ENCODE measurements at places on chromosomes 4 and X.

DNA sequence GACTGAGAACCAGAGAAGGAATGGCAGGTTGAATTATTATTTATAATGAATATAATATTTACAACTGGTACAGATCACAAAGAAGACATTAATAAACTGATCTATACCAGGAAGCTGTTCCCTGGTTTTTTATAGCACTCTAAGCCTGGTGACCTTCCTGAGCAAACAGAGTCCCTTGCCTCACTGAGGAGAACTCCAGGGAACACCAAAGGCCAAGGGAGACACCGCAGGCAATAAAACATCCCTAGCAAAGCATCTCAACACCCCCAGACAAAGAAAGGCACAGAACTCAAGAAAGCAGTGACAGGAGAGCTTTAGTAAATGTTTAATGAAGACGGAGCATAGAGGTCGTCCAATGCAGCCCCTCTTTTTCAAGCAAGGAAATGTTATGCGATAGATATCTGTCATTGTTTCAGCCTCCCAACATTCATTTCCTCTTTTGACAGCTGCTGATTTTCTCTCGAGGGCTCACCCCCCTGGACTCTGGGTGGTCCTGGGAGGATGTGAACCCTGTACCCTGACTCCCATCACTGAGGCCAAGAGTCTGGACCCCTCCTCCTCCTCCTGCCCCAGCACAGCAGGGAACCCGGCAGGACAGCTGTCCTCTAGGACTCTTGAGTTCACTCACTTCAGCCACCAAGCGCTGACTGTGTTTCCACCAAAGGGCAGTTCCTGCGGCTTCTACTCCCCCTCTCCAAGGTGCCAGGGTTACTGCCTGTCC lies 342.5 kb upstream of the GATB start:
- DNase-seq = no peak

DNA sequence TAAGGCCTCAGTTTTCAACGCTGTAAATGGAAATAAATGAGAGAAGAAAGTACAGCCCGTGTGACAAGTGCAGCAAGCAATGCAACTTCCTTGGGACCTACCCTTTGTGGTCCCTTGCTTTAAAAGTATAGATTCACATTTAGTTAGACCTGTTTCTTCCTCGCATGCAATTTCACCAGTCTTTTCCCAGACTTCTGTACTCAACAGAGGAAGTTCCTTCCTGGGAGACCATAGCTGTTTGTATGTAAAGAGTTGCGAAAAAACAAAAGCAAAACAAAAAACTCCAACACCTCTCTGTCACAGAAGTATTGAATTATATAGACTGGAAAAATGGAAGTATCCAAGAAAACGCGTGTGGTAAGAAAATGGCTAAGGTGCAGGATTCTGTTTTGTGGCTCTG lies 1.1 kb upstream of the IRF2 start:
- no peak for DNase-seq

DNA sequence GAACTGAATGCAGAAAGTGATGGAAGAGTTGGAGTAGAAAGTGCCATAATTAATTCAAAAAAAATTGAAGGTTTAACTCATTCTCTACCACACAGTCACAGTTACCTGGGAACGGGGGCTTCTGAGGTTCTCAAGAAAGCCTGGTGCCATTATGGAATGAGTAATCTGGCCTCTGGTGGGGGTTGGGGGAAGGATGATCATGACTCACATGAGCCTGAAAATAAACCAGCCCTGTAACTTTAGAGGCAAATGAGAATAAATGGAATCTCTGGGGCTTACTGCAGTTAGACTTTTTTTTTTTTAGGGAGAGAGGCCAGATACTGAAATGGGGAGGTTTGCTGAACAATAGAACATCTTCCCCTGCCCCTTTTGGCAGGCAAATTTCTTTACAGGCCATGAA lies 55.3 kb downstream of the SOD3 start:
- DNase-seq = no peak

DNA sequence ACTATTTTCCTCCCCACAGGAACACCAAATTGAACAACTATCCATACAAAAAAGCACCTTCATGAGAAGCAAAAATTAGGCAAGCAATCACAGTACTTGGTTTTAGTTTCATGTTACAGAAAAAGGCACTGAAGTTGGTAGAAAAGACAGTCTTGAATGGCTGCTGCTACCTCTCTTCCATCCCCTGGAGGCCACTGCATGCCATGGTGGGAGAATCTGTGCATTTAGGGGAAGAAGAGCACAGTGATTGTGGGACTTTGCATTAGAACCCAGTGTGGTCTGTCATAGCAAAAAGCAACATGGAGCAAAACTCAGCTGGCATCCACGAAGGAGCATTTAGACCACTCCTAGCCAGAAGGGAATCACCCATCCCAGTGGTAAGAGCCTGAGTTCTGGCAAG lies 941.9 kb downstream of the PCDH18 start:
- no peak for DNase-seq

DNA sequence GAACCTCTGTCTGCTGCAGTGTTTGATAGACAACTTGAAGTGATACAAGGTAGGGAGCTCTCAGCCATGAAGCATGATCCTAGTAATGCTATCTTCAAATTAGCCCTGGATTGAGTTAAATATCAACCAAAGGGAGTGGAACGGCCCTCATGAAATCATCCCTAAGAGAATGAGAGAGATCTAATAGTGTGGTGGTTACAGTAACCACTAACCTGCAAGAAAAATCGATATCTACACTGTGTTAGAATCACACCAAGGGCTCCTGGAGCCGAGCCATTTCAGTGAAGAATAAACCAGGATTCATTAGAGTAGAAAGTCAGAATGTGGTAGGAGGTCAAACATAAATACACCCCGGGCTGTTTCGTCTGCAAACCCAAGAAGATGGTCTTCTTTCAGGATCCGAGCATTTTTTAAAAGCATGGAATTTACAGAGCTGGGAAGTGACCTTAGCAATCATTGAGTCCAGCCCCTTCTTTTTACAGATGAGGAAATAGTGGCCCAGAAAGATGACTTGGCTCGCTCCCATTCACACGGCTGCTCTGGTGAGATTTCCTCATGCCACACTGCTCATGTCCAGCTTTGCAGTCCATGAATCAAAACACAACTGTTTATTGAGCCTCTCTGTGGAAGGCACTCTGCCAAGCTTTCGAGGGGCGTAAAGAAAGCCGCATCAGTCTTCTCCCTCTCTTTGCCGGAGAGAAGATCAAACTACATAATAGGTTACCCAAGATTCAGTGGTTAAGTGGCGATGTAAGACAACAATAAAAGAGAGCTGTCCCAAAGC lies 5.5 kb upstream of the DCTD start:
- DNase-seq = no peak

DNA sequence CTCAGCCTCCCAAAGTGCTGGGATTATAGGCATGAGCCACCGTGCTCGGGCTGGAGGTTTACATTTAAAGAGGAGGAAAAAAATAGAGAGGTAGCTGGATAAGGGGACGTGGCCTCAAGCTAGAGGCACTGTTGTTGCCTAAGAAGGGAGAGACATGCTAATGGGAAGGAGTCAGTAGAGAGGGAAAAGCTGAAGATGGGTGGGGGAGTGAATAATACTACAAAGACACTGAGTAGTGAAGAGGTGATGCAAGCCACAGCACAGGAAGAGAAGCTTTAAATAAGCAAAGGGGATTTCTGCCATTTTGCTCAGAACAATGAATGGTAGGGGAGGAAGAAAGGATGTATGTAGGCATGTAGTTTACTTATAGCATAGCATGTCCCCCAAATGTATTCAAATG lies 11.5 kb upstream of the AP1S2 start:
- DNase-seq = no peak

GRCh38 chr4:120225527-120225926 lies 158.9 kb upstream of the MAD2L1 start:
- no peak for DNase-seq

- no peak for DNase-seq
Measured at GRCh38 chr4:105657117-105657765, 51.2 kb downstream of the INTS12 start.

- DNase-seq = peak; percentile 47
Measured at GRCh38 chrX:150575419-150575814, 7.0 kb downstream of the MTM1 start.

GRCh38 chr4:90209922-90210321 lies 82.7 kb downstream of the CCSER1 start:
- no peak for DNase-seq

DNA sequence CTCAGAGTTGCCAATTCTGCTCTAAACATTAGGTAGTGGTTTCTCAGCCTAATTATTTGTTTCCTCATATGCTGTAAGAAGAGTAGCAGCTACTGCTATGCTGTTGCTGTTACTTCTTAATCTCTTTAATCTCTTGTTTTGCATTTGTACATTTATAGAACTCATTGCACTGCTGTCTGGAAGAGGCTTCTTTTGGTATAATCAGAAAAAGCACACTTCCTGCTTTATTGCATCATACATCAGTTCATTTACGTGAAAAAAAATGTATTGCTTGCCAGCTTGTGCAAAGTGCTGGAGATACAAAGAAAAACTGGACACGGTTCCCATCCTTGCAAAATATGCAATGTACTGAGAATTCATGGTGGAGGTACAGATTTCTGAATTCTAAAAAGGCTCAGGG lies 332.0 kb downstream of the GRXCR1 start:
- no peak for DNase-seq

DNA sequence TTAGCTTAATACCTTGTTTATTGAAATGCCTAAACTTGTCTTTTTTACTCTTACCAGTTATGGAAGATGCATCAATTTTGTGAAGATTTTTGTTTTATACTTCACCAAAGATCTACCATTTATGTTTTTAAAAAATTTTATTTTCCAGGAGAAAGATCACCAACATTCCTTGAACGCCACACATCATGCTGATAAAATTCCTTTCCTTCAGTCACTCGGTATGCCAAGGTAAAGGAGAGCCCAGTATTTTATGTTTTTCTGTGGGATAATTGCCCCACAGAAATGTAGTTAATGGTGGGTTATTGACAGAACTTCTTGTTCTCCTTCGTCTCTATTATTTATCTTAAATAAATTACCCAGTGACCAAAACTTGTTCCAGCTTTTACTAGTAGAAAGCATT lies 217.0 kb downstream of the GC start:
- no peak for DNase-seq
